ENCODE measurements at places on chromosomes 1 and 21.

DNA sequence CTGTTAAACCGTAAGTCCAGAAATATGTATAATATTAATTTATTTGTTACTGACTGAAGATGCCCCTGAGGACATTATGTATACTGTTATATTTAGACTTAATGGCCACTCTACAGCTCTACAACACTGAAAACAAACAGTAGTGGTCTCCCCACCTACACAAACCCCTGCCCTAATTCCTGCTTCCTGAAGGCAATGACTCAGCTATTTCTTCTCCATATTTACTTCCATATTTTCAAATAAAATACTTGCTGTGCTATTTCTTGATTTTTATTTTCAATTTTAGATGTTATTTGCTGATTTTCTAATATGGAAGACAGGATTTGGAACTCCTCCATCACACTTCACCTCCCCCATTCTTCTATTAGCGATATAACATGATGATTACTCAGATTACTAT, 97.6 kb downstream of the PCNX2 start:
- DNase-seq = no peak

DNA sequence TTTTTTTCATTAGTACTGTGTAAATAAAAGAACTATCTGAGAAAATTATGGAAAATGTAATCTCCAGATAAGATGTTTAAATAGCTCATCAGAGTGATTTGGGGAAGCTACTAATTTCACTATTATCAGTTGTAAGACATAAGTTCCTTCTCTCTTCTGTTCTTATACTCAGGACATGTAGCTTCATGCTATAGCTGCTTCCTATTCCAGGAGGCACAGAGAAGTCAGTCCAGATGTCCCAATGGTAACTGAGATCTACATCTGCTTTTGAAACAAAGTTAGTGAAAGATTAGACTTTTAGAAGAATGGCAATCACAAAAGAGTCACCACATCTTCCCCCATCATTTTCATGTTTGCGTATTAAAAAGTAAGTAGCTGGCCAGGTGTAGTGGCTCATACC, 5.6 kb downstream of the MAP3K21 start:
- DNase-seq = no peak

DNA sequence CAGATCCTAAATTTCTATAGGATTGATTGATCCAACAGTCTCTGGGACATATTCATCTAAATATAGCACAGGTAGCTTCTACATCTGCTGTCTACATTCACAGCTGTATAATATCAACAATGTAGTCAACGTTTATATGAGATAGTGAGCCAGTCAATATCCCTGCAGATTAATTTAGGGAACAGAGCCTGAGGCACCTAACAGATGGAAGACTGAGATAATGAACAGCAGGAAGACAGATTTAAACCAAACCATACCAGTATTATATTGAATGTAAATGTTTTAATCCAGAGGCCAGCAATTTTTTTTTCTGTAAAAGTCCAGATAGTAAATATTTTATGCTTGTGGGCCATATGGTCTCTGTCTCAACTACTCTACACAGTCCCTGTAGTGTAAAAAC, 2072.4 kb downstream of the MRPL39 start:
- DNase-seq = no peak

GRCh38 chr1:244181867-244182266, 130.8 kb downstream of the ZBTB18 start:
- no peak for DNase-seq

DNA sequence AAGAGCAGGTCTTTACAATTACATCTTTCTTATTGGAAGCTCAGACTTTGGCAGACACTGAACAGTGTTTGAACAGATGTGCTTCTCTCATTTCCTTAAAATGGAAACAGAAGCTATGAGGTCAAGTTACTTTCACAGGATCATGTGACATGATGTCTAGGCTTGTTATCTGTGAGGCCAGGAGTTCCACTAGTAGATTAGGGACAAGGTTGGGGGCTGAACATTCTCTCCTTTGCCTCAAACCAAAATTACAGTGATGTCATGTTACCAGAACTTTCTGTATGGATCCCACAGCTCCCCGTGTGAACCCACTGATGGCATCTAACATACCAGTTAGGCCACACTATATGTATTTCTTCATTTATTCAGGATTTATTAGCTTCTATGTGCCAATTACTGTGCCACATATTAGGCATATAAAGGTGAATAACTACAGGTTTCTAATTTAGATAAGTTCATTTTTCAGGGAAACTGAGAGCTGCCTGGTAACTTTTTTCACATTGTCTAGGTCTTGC, 6.0 kb downstream of the DYNLT5 start:
- DNase-seq = no peak

GRCh38 chr1:1427106-1427819, 6.2 kb upstream of the ANKRD65 start:
- peak; percentile 70 for DNase-seq

DNA sequence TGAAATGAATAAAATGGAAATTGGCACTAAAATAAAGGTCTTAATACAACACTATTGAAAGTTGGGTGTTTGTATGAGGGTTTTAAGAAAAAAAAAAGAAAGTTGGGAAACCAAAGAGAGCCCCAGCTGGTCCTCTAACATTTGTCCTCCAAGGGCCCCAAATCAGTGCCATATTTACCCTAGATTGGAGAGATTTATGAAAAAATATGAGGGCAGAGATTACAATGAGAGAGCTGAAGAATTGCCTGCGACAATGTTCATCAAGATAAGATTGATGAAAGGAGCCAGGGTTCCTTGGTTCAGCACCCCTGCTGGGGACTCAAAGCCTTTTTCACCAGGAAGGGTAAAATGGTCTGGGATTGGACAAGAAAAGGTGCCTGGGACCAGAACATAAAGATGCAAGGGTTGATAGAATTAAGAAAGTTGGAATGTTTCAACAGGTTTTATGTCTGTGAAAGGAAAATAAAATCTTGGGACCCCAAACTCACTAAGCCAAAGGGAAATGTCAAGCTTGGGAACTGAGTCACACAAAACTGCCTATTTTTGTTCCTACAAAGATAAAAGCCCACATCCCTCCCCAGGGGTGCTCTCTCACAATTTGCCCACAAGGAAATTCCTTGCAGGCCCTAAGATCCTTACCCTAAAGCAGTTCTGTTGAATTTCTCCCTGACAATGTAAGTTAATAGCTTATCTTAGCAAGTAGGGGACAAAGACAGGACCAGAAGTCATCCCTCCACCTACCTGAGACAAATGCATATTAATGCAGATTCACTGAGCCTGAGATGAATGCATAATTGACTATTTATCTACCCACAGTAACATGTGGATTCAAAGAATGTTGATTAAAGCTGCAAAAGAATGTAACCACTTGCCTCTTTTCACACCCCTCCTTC, 26.8 kb downstream of the CBR1 start:
- no peak for DNase-seq

GRCh38 chr1:94739521-94740061, 80.6 kb upstream of the SLC44A3 start:
- no peak for DNase-seq

DNA sequence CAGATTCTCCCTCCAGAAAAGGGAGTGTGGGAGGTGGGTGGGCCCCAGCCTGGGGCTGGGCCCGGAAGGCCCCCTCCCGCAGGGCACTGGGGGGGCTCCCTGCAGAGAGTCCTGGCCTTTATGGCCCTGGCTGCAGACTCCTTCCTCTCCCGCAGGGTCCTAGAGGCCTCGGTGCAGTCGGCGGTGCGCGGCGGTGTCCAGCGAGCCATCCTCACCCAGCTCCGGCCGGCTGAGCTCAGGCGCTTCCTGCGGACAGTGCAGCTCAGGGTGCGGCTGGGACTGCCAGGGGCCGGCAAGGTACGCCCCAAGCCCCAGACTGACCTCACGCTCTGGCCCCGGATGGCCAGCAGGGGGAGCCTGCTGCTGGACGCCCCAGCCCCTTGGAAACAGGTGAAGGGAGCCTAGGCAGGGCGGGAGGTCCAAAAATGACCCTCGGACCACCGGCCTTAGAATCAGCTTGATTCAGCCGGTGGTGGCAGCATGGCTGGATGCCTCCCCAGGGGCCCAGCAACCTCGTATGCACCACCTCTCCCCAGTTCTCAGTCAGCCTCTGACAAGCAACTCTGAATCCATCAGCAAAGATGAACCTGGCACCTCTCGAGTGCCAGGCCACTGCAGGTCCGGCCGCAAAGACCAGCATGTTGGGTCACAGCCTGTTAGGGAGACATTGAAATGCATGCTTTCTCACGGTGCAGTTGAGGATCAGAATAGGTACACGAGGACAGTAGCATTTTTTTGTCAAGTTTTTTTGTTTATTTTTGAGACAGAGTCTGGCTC, 20.6 kb downstream of the MTHFR start:
- DNase-seq = peak; percentile 78

GRCh38 chr1:11790880-11791715, 14.7 kb downstream of the MTHFR start:
- peak; percentile 12 for DNase-seq

DNA sequence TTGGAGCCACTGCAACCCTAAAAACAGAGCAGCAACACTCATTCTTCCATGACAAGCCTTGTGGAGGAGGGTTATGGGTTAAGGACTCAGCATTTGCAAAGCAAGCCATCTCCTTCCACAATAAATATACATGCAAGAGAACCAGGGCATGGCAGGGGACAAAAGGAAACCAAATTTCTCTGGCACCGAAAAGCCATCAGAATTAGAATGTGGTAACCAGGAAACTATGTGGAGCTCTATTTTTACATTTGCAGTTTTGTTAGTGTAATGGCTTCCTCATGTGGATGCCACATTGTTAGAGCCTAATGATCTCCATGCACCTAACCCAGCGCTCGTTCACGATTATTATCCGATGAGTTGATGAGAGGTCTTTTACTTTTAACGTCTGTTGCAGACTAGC, 91.7 kb downstream of the NAV1 start:
- no peak for DNase-seq

GRCh38 chr1:23567629-23567995, 8.3 kb upstream of the ID3 start:
- DNase-seq = no peak

GRCh38 chr21:34801519-34802132, 132.8 kb downstream of the CLIC6 start:
- DNase-seq = no peak

GRCh38 chr1:83022206-83022605, 976.7 kb downstream of the TTLL7 start:
- no peak for DNase-seq

DNA sequence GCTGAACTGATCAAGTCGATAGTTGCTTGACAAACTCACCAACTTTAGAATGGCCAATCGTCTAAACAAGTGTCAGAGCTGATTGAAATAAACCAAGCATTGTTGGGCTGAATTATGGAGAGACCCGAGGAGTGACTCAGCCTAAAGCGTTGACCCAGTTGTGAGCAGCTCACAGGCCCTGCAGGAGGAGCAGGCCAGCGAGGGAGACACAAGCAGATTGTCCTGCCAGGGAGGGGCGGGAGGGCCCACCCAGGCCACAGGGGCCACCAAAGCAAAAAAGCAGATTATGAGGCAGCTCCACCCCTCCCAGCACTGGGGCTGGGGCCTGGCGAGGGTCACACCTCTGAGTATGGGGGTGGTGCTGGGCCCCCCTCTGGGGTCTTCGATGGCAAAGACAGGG, 10.1 kb upstream of the MATN1 start:
- no peak for DNase-seq

- peak; percentile 71 for DNase-seq
Observed at GRCh38 chr1:116373431-116374352, 648 bp downstream of the ATP1A1 start.

DNA sequence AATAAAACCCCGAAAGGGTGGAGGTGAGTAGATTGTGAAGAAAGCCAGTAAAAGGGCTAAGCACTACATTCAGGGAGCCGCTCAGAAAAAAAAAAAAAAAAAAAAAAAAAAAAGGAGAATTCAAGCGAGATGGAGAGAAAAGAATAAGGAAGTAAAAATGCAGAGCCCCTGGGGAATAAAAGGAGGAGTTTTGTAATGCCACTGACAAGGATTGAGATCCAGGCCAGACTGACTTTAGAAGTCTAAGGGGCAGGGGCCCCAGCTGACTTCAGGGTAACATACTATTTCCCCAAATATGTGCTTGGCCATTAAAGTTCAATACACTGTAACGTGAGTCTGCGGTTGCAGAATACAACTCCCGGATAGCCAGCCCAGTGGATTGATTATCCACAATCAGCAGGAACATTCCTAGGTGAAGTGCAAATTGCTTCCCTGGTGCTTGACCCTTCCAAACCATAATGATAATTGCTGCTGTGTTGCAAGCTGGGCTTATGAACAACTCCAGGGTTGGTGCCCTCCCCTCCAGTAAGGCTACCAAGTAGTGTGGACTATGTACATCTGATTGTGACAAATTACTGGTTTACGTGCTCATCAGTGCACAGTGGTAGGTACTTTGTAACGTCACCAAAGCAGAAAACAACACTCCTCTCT, 30.7 kb upstream of the RRP15 start:
- no peak for DNase-seq

- DNase-seq = no peak
Observed at GRCh38 chr1:29875557-29876028, 639.3 kb downstream of the PTPRU start.

DNA sequence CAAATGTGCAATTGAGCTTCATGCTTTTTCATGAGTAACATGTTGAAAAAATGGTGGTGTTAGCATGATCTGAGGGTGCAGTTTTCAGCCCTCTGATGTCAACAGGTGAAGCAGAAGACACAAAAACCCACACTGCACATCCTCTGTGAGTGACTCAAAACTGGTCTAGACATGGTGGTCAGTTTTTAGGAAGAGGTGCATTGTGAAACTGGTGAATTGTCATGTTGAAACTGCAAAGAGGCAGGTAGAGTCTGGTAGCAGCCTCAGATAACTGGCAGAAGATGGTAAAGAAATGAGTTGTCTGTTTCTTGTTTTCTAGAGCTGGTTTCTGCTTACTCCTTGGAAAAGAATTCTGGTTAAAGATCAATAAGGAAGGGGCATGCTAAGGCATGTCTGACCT, 97.3 kb upstream of the HMCN1 start:
- DNase-seq = no peak

- DNase-seq = no peak
Observed at GRCh38 chr1:77511440-77511840, 171.0 kb downstream of the ZZZ3 start.

- no peak for DNase-seq
Observed at GRCh38 chr1:117665556-117666270, 59.9 kb downstream of the TENT5C start.

GRCh38 chr1:42807056-42807668, 9.8 kb upstream of the ERMAP start:
- DNase-seq = no peak

GRCh38 chr1:8025671-8026144, 401 bp downstream of the ERRFI1 start:
- no peak for DNase-seq

GRCh38 chr1:42833981-42834380, 12.4 kb upstream of the ZNF691 start:
- DNase-seq = no peak

DNA sequence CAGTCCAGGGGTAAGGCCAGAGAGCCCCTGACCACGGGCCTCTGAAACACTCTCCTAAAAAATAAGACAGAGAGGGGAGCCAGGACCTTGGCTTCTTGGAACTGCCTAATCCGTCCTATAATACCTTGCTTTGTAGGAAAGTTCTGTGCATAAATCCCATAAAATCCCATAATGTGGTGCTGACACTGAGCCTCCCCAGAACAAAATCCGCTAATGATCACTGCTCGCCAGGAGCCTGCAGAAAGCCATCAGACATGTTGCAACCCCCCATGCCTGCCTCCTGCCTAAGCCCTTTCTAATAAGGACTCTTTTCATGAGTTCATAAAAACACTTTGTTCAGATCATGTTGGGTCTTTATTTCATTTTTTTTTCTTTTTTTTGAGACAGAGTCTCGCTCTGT, 9.3 kb upstream of the DHRS3 start:
- DNase-seq = peak; percentile 69

All from D341Med (cell line).